Mesothelial cell of epicardium (in vitro differentiated cells): ENCODE measurements at places on chromosomes 4 and X. TPM values are rescaled to one million over a fixed set of nuclear protein-coding genes. Genes with fewer than 3 reads are reported as not detected.

DNA sequence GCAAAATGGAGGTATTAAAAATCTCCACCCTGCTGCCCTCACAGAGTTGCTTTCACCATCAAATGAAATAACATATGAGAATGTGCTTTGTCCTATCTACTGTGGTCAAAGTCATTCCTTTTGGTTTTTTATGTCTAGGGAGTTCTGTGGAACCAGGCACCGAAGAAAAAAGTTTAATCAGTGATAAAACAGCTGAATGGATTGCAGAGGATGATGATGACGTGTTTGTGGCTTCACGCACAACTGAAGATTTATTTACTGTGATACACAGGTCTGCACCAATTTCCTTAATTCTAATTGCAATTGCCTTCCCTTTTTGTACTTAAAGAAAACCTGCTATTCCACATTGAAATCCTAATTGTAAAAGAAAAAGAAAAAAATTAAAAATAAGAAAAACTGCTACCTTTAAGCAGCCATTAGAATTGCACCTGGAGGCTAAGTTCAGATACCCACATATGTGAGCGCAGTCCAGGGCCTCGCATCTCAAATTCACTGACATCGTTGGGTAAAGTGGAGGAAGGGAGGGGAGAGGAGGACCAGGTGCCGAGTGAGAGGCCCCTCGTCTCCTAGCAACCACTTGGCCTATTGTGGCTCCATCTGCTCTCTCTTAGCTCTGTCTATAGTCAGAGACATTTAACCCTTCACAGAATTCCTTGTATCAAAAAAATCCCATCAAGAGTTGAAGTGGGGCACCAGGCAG lies 10.5 kb upstream of the RTL5 start:
- DNase-seq, result no peak

DNA sequence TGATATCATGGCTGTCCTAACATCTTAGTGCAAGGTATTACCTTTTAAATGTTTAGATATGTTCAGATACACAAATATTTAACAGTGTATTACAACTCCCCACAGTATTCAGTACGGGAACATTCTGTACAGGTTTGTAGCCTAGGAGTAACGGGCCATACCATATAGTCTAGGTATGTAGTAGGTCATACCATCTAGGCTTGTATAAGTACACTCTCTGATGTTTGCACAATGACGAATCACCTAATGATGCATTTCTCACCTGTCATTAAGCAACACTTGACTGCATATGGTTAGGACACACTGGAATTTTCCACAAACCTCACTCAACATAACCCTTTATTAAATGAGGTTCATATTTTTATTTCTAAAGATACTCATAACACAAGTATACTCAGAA lies 67.7 kb downstream of the THOC2 start:
- DNase-seq, result no peak

DNA sequence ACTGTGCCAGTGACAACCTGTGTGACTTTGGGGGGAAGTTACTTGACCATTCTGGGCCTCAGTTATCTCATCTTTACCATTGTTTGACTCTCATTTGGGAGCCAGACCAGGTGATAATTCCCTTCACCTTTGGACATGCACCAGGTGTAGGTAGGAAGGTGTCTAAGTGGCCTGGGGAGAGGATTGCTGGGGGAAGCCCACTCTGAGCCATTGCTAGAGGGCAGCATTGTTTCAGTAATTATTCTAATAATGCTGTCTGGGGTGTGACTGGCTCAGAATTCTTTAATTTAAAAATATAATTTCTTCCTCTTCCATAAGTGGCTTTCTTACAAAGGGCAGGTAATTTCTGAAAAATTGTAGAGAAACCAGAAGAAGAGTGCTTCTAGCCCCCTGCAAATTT lies 104.3 kb downstream of the RTL9 start:
- no peak for DNase-seq

The ZFYVE28 gene
- 0.38 to 0.51 TPM (median 0.45 TPM) in 3 replicates for total RNA-seq
